ENCODE measurements at places on chromosomes 6 and 20.

DNA sequence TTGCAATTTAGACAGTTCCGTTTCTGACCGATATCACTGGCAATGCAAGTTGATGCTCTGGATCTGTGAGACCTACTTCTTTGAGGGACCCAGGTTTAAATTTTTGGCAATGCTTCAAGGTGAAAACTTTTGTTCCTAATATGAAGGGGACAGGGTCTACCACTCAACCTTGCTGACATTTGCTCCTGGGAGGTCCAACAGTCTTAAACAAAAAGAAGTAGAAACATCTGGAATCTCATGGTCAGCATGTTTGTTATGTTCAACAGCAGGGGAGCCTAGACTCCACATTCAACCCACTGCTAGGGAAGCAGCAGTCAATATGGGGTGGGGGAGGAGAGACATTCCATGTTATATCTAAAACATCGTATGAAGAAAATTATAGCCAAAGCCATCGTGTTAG is 196.4 kb downstream of the SIM1 start:
- no peak for DNase-seq

DNA sequence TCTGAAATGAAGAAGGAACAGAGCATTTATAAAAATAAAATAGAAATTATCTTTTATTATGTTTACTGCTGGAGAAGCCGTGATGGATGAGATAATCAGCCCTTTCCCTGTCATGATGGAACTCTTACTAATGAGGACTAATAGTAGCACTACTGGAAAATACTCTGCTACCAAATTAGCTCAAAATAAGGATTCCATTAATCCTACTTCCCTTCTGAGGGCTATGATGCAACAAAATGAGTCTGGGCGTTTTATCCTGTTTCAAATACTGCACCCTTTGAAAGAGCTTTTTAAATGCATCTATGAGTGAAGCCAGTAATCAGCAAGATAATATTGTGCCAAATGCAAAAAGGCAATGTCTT is 59.3 kb upstream of the CARMIL1 start:
- no peak for DNase-seq

- DNase-seq, result no peak
Observed at GRCh38 chr6:149057464-149057840, 260.1 kb upstream of the TAB2 start.

DNA sequence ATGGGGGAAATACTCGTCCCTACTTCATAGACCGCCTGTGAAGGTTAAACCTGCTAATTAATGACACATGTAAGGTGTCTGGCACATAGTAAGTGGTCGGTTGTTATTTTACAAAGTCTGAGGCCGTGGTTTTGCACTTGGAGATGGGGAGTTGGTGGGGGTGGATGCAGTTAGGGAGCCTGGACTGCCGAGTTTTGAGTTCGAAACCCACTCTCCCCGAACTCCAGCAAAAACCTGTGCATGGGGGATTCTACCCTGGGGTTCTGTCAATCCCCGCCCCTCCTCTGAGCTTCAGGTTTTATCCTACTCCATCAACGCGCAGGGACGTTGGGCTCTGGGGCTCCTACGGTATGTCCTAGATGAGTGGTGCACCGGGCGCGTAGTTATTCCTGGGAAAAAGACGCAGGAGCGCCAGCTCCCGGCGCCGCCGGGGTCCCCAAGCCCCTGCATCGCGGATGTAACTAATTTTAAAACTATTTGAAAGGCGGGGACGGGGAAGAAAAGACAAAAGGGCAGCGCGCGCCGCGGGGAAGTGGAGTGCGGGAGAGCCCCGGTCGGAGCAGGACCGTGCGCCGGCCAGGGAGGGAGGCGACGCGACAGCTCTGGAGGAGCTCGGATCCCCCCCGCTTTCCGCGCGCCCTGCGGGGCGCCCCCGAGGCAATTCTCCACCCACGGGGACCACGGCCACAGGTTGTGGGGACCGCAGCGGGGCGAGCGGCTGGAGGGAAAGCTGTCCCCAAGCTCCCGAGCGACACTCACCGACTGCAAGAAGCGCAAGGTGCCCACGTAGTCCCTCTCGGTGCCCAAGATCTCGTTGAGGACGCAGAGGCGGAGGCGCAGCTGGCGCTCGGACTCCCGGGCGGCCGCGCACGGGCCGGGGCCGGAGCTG is 672 bp downstream of the PREX1 start:
- no peak for DNase-seq

DNA sequence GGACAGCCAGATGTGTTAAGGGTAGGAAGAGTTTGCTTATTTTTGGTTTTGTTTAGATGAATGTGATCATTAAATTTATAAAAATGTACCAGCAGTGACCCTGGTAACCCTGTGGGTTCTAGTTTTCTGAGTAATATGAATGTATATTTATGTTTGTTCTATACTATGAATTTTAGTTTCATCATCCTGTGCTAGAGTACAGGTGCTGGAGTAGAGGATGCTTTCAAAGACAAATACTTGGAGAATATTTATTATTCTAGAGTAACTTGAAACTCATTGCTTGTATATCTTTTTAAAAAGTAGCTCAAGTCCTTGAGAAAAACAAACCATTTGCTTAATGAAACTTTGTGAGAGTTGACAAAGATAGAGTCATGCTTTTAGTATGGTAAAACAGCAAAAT is 7.8 kb downstream of the LRRC1 start:
- no peak for DNase-seq

DNA sequence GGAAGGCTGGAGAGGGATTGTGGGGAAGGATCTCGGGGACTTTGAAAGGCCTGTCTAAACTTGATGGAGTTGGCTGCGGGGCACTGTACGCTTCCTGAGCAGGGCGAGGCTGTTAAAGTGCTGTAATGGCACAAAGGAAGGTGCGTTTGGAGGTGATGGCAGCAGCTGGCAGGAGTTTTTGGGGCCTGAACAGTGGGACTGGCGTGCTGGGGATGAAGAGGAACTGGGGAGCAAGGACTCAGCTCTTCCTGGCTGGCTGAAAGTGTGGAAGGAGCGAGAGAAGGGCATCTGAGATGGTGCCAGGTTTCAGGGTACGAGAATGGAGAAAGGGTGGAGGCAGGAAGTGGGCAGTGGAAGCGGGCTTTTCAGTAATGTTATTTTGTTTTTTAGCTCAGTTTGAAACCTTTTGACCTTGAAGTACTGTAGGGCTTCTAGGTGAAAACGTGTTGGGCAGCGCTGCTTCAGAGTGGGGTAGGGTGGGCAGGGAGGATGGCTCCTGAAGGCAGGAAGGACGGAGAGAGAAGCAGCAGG is 8.0 kb downstream of the TMEM181 start:
- DNase-seq, result no peak

DNA sequence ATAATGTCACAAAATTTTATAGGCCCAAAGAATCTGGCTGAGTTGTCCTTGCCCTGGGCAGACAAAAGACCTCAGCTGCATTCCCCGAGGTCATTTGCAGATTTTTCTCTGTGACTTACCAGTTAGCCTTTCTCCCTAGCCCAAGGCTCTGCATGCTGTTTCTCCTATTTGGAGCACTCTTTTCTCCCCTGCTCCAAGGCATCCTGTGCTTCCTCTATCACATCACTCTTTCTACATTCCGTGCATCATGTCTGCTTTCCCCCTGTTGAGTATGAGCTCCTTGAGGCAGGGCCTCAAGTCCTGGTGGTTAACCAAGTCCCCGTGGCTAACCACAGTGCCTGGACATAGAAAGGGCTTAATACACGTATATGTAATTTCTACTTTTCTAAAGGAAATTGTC is 593 bp upstream of the GSTA3 start:
- DNase-seq, result no peak

- no peak for DNase-seq
Observed at GRCh38 chr20:59966428-59966827, 8.2 kb downstream of the CDH26 start.

DNA sequence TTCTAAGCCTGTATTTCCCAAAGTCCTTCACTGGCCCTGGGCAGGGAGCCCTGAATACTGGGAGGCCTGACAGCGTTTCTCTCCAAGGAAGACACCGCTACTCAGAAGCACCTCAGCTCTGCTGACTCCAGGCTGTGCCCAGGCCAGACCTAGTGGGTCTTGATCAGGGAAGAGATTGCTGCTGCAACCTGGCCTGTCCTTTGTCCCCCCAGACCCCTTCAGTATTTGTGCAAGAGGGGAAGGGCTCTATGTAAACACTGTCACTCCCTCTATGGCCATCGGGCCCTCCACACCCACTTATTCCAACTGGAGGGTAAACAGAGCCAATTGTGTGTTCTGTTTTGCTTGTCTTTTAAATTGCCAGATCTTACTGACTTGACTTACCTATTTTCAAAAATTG is 20.6 kb downstream of the PLEKHG1 start:
- DNase-seq, result no peak

DNA sequence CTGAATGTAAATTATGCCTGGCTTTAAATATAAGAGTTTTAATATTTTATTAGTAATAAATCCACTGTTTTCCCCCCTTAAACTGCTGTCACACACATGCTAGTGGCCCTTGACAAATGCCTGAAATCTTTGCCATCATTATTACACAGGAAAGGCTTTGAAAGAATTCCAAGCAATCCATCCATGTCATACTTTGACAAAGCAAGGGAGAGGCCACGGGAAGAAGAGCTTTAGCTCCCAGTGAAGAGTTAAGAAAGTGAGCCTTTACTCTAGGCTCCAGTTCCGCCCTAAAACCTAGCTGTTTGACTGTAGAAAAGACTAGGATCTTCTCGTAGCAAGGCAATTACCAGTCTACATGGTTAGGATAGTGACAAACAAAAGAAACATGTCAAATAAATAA is 147.9 kb downstream of the GMDS start:
- no peak for DNase-seq

GRCh38 chr20:14778875-14779274 is 441.5 kb upstream of the FLRT3 start:
- DNase-seq, result no peak
